ENCODE measurements at places on chromosomes 16 and 17.

- DNase-seq: no peak
Observed at GRCh38 chr17:57350266-57350665, 93.9 kb downstream of the MSI2 start.

DNA sequence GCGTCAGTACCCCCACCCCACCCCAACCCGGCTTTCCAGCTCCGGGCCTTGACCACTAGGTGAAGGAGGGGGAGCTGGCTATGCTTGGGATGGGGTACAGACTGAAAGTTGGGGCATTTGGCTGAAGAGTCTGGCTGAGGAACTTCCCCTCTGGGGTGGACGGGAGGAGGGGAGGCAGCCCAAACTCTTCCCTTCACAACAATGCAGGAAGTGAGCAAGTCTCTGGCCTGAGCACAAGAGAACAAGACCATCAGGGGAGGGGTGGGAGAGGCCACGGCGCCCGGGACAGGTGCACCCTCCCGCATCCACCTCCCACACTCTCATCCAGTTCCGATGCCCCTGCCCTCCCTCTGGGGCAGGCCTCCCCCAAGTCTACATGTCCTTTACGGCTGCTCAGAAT, 5.6 kb downstream of the USH1G start:
- no peak for DNase-seq

DNA sequence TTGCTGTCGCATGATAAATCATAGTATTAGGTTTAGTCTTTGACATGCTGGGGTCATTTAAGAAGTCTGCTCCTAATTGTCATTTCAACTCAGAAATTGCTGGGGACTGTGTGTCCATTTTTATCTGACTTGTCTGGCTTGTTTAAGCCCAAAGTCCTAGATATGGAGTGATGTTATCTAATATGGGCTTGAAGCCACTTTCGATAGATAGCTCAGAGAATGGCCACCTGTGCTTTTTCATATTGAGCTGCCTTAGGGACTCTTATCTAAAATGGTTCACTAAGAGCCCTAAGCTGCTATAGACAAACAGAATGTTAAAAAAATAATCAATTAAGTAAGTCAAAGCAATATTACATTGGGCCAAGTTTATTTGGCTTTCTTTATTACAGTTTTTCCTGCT, 81.6 kb upstream of the CNTNAP4 start:
- DNase-seq: no peak

GRCh38 chr17:79027925-79028491, 4.0 kb downstream of the C1QTNF1 start:
- DNase-seq: no peak

- DNase-seq: no peak
Observed at GRCh38 chr17:46736100-46736499, 82.4 kb downstream of the WNT3 start.

- DNase-seq: no peak
Observed at GRCh38 chr16:14278749-14279148, 207.6 kb downstream of the MRTFB start.

GRCh38 chr16:48542966-48543365, 67.0 kb downstream of the N4BP1 start:
- DNase-seq: no peak

DNA sequence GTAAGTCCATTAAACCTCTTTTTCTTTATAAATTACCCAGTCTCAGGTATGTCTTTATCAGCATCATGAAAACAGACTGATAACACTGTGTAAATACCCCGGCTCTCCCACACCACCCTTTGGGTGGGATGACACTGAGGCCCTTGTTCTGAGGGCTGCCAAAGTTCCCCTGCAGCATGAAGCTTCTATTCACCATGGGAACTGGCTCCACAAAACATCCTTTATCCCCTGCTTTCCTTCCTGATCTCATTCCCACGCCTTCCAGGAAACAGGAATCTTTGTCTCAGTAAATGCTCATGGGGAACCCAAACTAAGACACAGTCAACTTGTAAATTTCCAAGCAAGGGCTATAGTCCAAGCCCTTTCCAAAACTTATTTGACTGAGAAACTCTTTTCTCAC, 88.4 kb downstream of the ABCC12 start:
- no peak for DNase-seq

DNA sequence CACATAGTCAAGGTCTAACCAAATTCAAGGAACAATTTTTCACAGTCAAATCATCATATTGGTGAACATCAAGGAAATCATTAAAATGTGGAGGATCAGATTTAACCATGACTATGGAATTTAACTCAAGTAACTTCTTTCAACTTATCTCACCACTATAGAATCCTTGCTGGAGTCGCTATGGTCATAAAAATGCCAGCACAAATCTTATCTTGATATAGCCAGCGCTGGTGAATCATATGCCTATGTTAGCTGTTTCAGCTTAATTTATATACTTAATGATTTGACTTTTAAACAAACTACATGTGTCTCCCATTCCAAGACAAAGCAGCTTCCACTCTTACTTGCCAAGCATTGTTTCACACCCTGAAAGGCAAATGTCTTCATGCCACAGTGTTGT, 416.4 kb downstream of the CDH11 start:
- no peak for DNase-seq

DNA sequence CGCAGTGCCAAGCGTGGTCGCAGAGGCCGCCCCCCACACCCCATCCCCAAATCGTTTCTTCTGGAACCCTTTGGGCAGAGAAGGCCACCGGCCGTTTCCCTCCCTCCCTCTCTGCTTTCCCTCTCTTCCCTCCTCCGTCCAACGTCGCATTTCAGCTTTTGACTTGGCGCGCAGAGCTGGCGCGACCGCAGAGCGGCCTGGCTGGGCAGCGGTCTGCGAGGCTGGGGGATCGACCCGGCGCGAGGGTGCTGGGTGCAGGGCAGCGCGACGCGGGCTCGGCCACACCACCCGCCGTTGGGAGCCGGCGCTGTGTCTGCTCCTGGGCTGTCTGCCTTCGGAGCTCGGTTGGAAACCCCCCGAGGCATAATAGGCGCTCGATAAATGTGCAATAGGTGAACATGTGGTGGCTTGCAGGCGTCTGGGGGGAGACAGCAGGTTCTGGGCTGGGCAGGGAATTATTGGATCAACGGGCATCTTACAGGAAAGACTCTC, 2.8 kb upstream of the NTN3 start:
- peak; percentile 69 for DNase-seq

- no peak for DNase-seq
Observed at GRCh38 chr17:13024016-13024415, 6.2 kb upstream of the ELAC2 start.

- peak; percentile 98 for DNase-seq
Observed at GRCh38 chr17:8552577-8553320, 77.8 kb downstream of the MYH10 start.

DNA sequence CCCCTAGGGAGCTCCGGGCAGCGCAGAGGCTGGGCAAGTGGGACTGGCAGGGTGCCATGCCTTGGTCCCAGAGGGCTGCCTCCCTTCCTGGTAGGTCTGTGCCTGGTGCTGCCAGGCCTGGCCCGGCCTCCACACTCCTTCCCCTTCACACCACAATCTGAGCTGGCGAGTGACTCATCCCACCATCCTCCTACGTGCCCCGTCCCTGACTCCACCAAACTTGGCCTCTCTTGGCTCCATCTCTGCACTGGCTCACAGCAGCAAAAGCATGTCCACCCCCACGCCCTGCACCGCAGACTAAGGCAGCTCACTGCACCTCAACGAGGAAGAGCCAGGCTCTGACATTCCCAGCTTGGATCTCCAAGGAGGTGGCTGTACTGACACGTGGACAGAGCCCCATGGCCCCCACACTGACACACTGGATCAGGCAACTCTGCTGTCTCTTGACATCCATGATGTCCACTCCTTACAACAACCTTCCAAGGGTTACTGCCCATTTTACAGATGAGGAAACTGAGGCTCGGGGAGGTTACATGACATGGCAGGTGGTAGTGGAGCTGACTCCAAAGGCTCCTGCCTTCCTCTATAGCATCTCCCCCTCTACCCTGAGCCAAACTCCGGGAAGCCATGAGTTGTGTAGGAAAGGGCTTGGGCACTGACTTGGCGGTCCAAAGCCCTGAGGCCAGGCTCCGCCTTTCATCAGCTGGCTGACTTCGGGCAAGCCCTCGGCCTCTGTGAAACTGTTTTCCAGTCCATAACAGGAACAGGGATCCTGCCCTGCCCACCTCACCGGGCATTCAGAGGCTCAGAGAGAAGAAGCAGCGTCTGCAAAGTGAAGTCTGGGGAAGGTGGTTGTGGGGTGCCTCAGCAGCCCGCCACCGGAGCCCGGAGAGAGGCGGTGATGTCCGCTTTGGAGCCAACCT, 20.1 kb upstream of the KRT19 start:
- DNase-seq: peak; percentile 99

Data from bronchial epithelial cell (primary cell).